A549 treated with CORT108297 at 1 μM for 4 hours (cell line): ENCODE measurements at places on chromosomes 2 and 18. TPM values are rescaled to one million over a fixed set of nuclear protein-coding genes. Genes with fewer than 3 reads are reported as not detected.

Gene TMEFF2
- total RNA-seq: 0.13 to 0.81 TPM (median 0.34 TPM) in 5 replicates

Gene SALL3
- total RNA-seq: not detected in 5 replicates

Gene SP5
- total RNA-seq: 0.05 TPM in 1 of 5 replicates, not detected in the others

Gene ONECUT2
- 0.31 to 0.63 TPM (median 0.41 TPM) in 5 replicates for total RNA-seq

Gene RFTN2
- 0.01 TPM in 1 of 5 replicates, not detected in the others for total RNA-seq

Gene DES
- 0.05 to 0.20 TPM (median 0.08 TPM) in 4 of 5 replicates, not detected in the other for total RNA-seq

Gene DSG4
- not detected in 5 replicates for total RNA-seq

Gene PARD3B
- 0.77 to 1.1 TPM (median 0.93 TPM) in 5 replicates for total RNA-seq

Gene KRTCAP3
- total RNA-seq: 0.17 to 0.76 TPM (median 0.62 TPM) in 5 replicates

Gene GALNT13
- 8.4 to 10.9 TPM (median 9.5 TPM) in 5 replicates for total RNA-seq

Gene ARHGAP15
- total RNA-seq: 0.25 TPM in 1 of 5 replicates, not detected in the others

Gene VSNL1
- not detected in 5 replicates for total RNA-seq

Gene RBM44
- total RNA-seq: 0.12 to 0.24 TPM (median 0.17 TPM) in 5 replicates

Gene ACVR1
- 24.8 to 29.4 TPM (median 28.7 TPM) in 5 replicates for total RNA-seq

Gene GALNT1
- 45.5 to 73.2 TPM (median 56.0 TPM) in 5 replicates for total RNA-seq

Gene CNTNAP5
- total RNA-seq: not detected in 5 replicates

Gene FTCDNL1
- total RNA-seq: 2.2 to 3.2 TPM (median 2.6 TPM) in 5 replicates

Gene PMAIP1
- 11.1 to 15.0 TPM (median 13.2 TPM) in 5 replicates for total RNA-seq

Gene LIMS4
- 0.29 to 1.3 TPM (median 0.87 TPM) in 5 replicates for total RNA-seq

Gene COQ10B
- 17.0 to 21.5 TPM (median 19.2 TPM) in 5 replicates for total RNA-seq

Gene SLC39A6
- total RNA-seq: 39.6 to 57.6 TPM (median 51.0 TPM) in 5 replicates

Gene GCKR
- total RNA-seq: 0.13 to 0.58 TPM (median 0.30 TPM) in 5 replicates

Gene TRIM54
- 0.45 to 0.71 TPM (median 0.61 TPM) in 5 replicates for total RNA-seq

Gene ST6GAL2
- total RNA-seq: 14.9 to 29.3 TPM (median 21.2 TPM) in 5 replicates

Gene C2orf81
- total RNA-seq: 2.5 to 4.0 TPM (median 3.3 TPM) in 5 replicates

Gene PJVK
- 1.1 to 1.5 TPM (median 1.3 TPM) in 5 replicates for total RNA-seq

Gene AOX1
- total RNA-seq: 2.8 to 4.2 TPM (median 3.5 TPM) in 5 replicates

Gene UGT1A3
- 0.07 to 0.17 TPM (median 0.13 TPM) in 3 of 5 replicates, not detected in the others for total RNA-seq

Gene CRYGC
- not detected in 5 replicates for total RNA-seq

Gene FOXD4L1
- total RNA-seq: 0.20 to 0.67 TPM (median 0.34 TPM) in 5 replicates

Gene PLEKHH2
- 0.74 to 1.2 TPM (median 1.1 TPM) in 5 replicates for total RNA-seq

Gene NTSR2
- 0.07 to 0.13 TPM in 2 of 5 replicates, not detected in the others for total RNA-seq

Gene COLEC11
- total RNA-seq: 0.50 to 0.62 TPM (median 0.55 TPM) in 5 replicates

Gene ANO7
- 1.5 to 2.6 TPM (median 2.5 TPM) in 5 replicates for total RNA-seq

Gene CCDC102B
- total RNA-seq: 0.19 to 0.58 TPM (median 0.37 TPM) in 5 replicates

Gene PPP1R1C
- 1.6 to 2.2 TPM (median 1.8 TPM) in 5 replicates for total RNA-seq

Gene VAMP8
- total RNA-seq: 15.2 to 18.7 TPM (median 16.4 TPM) in 5 replicates

Gene COL6A3
- total RNA-seq: 0.07 to 0.20 TPM (median 0.09 TPM) in 5 replicates

Gene LONRF2
- total RNA-seq: 2.5 to 3.9 TPM (median 3.4 TPM) in 5 replicates
